MG63 (cell line): ENCODE measurements at places on chromosomes 6 and 20.
A peak's percentile ranks its signal among the peaks of the same experiment; 100 is the strongest.

DNA sequence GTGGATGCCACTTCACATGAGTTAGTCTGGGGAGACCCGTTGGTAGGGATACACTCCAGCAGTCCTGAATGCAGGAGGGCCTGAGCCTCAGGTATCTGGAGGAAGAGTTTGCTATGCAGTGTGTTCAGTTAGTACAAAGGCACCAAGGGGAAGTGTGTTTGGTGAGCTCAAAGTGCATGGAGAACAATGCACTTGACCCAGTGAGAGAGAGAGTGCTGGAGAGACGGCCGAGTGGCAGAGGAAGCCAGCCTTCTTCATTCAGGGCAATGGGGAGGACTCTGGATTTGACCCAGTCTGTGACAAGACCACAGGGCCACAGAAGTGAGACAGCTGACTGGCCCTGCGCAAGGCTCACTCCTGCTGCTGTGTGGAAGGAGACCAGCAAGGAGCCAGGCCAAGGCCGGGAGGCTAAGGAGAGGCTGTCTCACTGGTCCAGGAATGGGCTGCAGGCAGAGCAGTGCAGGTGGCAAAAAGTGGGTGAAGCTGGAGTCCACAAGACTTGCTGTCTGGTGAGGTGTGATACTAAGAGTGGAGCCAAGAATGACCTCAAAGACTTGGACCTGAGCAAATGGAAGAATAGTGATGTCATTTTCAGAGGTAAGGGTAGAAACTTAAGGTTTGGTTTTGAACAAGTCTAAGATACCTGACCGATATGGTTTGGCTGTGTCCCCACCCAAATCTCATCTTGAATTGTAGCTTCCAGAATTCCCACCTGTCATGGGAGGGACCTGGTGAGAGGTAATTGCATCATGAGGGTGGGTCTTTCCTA, 38.0 kb downstream of the PDE10A start:
- DNase-seq = no peak

DNA sequence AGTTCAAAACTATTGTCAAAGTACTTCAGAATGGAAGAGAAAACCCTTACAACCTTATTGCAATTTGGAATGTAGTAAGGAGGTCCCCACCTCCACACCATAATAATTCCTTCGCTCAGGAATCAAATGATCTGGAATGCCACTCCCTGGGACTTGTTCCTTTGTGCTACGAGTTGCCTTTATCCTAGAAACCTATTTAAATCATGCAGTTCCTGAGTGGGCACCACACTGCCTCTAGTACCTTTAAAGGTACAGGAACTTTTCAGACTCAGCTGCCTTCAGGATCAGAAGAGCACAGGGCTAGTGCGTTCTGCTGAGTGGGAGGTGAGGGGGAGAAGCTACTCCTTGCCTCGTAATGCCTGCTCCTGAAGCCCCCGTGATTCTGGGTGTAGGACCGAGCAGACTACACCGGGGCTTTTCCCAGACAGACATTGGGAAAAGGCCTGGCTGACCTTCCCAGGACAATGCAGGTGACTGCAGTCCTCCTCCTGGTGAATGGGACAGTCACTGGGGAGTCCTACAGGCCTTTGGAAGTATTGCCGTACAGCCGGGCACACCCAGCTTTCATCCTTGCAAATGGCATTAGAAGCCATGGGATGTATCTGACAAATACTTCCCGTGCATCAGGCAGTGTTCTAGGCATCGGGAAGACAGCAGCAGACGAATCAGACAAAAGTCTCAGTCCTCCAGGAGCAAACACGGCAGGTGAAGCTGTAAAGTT, 11.8 kb upstream of the TUBB2B start:
- no peak for DNase-seq

DNA sequence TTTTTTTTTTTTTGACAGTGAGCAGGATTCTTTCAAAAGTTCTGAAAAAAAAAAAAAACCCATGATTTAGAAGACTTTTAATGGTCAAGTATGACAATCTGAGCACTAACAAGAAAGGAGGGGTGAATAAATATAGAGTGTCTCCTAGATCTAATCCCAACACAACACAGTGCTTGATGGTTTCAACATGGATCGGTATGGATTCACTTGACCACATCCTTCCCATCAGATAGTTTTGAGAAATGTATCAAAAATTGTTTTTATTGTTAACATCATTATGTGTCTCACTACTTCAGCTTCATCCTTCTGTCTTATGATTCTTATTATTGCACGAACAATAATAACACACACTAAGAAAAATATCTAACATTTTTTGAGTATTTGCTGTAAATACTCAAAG, 21.0 kb downstream of the KIF13A start:
- DNase-seq = no peak

DNA sequence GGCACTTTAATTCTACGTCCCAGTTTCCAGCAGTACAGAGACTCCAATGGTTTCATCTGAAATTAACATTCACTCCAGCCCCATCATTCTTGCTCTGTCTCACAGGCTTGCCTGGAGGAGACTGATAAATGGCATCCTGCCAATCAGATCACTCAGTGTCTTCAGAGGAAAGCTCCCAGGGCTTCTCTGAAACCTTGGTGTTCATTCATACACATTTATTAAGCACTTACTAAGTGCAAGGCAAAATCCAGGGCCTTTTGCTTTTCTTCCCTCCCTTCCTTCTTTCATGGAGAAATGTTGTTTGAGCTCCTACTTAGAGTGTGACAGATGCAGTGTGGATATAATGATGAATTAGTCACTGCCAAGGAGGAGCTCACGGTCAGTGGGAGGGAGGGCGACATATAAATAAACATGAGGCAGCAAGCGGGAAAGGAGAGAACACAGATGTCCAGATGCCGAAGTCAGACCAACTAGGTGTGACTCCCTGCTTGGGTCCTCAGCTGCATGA, 106.7 kb upstream of the DTNBP1 start:
- peak; percentile 27 for DNase-seq

DNA sequence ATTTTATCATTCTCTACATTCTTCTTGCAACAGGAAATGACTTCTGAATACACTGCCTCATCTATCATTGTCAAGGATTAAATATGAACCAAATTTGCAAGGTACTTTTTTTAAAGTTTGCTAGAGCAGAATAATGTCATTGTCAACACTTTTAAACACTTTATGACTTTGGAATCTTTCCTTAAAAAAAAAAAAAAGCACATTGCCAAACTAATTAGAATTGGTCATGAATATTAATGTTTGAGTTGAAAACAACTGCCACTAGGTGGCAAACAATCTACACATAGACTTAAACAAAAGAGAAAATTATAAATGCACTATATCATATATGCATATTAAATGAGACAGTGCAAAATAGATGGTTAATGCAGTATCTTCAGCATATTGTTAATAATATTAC, 32.5 kb upstream of the TMEM244 start:
- DNase-seq = no peak

GRCh38 chr6:19632230-19632629, 204.9 kb upstream of the ID4 start:
- DNase-seq = no peak
